ENCODE measurements at places on chromosomes 2 and 18.

GRCh38 chr2:102082571-102083392 lies 59.8 kb upstream of the IL1R1 start:
- H3K36me3 ChIP-seq: no peaks in the 10 kb centered on the region
- H3K4me3 ChIP-seq: no peak overlapping the region
- H3K27me3 ChIP-seq: no peaks in the 10 kb centered on the region
- peak overlapping the region; percentile 73 for H3K27ac ChIP-seq
- no peak for DNase-seq
- H3K4me1 ChIP-seq: peaks cover 4% of the 10 kb centered on the region

DNA sequence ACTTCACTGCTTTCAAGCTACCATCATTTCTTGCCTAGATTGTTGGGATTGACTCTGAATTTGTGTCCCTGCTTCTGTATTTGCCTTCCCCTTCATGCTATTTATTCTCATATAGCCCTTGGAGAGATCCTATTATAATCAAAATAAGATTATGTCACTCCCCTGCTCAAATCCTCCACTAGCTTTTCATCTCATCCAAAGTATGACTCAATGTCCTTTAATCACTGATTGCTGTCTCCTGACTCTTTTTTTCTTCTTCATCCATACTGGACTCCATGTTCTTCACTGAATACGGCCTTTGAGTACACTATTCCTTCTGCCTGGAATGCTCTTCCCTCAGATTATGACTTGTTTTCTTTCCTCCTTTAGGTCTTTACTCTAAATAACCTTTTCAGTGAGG lies 5.0 kb downstream of the RBKS start:
- no peaks in the 10 kb centered on the region for H3K27me3 ChIP-seq
- H3K4me3 ChIP-seq: no peak overlapping the region
- no peak for DNase-seq
- peaks cover 17% of the 10 kb centered on the region for H3K4me1 ChIP-seq
- H3K36me3 ChIP-seq: no peaks in the 10 kb centered on the region

DNA sequence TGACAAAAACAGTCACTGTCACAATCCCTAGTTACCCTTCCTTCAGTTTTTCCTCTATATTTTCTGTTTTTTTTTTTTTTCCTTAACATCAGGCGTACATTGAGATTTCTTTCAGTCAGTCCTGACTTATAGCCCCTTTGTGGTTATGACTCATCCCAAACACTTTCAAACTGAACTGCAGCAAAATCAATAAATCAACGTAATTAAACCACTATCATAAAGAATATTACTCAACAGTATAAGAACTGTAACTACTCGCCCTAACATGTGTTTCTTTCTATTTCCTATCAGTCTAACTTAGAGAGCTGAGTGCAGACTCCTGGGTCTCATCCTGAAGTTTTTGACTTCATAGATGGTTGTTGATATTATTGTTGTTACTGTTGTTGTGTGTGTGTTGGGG lies 523.5 kb downstream of the LRRTM4 start:
- H3K27me3 ChIP-seq: no peaks in the 10 kb centered on the region
- H3K4me1 ChIP-seq: no peaks in the 10 kb centered on the region
- H3K27ac ChIP-seq: no peak overlapping the region
- DNase-seq: no peak
- H3K36me3 ChIP-seq: no peaks in the 10 kb centered on the region
- no peak overlapping the region for H3K4me3 ChIP-seq

- no peaks in the 10 kb centered on the region for H3K27me3 ChIP-seq
- H3K4me3 ChIP-seq: no peak overlapping the region
- peak overlapping the region; percentile 18 for H3K27ac ChIP-seq
- no peak for DNase-seq
- H3K4me1 ChIP-seq: peaks cover 44% of the 10 kb centered on the region
Observed at GRCh38 chr2:201406077-201406662, 45.1 kb downstream of the TRAK2 start.

GRCh38 chr2:172836827-172837226 lies 101.2 kb downstream of the RAPGEF4 start:
- H3K4me3 ChIP-seq: no peak overlapping the region
- H3K36me3 ChIP-seq: no peaks in the 10 kb centered on the region
- peak overlapping the region; percentile 10 for H3K27ac ChIP-seq
- peaks cover 13% of the 10 kb centered on the region for H3K4me1 ChIP-seq

DNA sequence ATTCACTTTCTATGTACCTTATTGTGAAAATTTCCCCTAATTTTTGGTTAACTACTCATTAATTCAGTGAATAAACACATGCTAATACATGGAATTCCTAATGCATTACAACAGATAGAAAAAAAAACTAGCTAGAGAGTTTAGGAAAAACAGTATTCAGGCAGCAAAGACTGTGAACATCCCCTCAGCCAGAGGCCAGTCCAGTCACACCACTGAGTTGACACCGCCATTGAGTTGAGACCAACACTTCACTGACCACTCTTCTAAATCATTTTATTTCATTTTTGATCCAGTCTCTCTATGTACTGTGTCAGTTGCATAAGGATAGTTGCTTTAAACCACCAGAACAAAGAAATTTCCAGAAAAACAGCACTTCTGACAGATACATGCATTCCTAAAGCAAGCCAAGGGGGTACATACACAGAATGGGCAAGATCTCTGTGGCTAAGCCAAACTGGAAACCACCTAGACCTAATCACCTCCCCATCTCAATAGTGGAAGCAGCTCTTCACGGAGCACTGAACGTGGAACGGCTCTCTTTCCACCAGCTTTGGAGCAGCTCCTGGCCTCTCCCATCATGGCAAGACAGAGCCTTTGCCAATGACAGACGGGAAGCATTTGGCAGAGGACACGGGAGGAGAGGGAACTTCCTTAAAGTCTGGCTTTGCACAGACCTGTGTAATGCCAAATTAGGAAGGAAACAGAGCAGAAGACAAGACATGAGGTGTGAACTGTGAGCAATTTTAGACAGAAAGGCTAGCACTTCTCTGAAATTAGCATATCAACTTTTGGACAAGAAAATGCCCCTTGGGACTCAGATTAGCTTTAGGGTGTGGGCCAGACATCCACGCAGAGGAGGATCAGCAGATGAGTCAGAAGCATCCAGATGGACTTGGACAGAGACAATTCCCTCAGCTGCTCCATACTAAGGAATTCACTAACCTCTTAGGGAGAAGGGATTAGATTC lies 36.4 kb downstream of the CACNB4 start:
- H3K4me1 ChIP-seq: peaks cover 22% of the 10 kb centered on the region
- peak overlapping the region; percentile 24 for H3K4me3 ChIP-seq
- no peaks in the 10 kb centered on the region for H3K36me3 ChIP-seq

- peaks cover 7% of the 10 kb centered on the region for H3K4me1 ChIP-seq
- H3K27ac ChIP-seq: no peak overlapping the region
- no peak overlapping the region for H3K4me3 ChIP-seq
- H3K27me3 ChIP-seq: no peaks in the 10 kb centered on the region
Observed at GRCh38 chr2:30707304-30707903, 99.8 kb downstream of the CAPN13 start.

GRCh38 chr18:46152808-46153617 lies 48.8 kb downstream of the HAUS1 start:
- no peak for DNase-seq
- peaks cover 15% of the 10 kb centered on the region for H3K4me1 ChIP-seq
- H3K4me3 ChIP-seq: no peak overlapping the region
- no peaks in the 10 kb centered on the region for H3K36me3 ChIP-seq

GRCh38 chr2:85589181-85589580 lies 5.0 kb downstream of the VAMP5 start:
- H3K27ac ChIP-seq: peak overlapping the region; percentile 84
- no peaks in the 10 kb centered on the region for H3K36me3 ChIP-seq
- H3K4me3 ChIP-seq: no peak overlapping the region
- no peak for DNase-seq

- peaks cover 19% of the 10 kb centered on the region for H3K4me1 ChIP-seq
- no peak for DNase-seq
- H3K27ac ChIP-seq: no peak overlapping the region
- peaks cover 58% of the 10 kb centered on the region for H3K27me3 ChIP-seq
Observed at GRCh38 chr2:98350411-98350810, 4.2 kb downstream of the CNGA3 start.

GRCh38 chr18:13039806-13040205 lies 48.6 kb downstream of the CEP192 start:
- no peaks in the 10 kb centered on the region for H3K27me3 ChIP-seq
- H3K27ac ChIP-seq: no peak overlapping the region
- H3K36me3 ChIP-seq: peaks cover 32% of the 10 kb centered on the region

DNA sequence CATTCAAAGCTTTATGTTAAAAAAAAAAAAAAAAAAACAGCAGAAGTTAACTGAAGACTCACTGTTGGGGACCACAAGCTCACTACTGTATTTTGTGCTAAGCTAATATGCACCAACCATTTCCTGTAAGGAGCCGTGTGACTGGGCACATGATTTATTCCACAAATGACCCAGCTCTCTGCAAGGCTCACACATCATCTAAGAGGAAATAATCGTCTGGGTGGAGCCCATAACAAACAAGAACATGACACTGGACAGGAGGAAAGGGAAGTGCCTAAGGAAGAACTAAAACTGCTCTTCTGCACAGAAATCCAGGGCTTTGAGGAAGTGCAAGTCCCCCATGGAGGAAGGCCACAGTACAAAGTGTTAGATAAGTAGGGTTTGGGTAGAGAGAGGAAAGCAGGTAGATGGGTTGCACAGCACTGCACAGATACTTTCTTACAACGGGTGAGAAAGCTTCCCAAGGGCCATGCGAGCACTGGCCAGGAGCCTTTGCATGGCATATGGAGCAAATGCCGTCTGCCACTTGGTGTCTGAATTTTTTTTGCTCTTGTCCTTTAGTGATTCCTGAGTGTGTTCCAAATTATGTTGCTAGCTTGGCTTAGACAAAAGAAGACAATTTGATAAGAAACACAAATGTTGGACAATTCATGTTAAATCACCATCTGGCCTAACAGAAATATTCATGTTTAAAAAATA lies 24.4 kb downstream of the NFE2L2 start:
- peak overlapping the region; percentile 15 for H3K4me3 ChIP-seq
- H3K27ac ChIP-seq: peak overlapping the region; percentile 92
- H3K4me1 ChIP-seq: peaks cover 95% of the 10 kb centered on the region
- peaks cover 3% of the 10 kb centered on the region for H3K36me3 ChIP-seq
- no peaks in the 10 kb centered on the region for H3K27me3 ChIP-seq

GRCh38 chr18:1252534-1252933 lies 347.9 kb downstream of the ADCYAP1 start:
- H3K27ac ChIP-seq: no peak overlapping the region
- H3K4me1 ChIP-seq: no peaks in the 10 kb centered on the region
- no peak for DNase-seq
- H3K4me3 ChIP-seq: no peak overlapping the region

- H3K27me3 ChIP-seq: no peaks in the 10 kb centered on the region
- no peaks in the 10 kb centered on the region for H3K36me3 ChIP-seq
- H3K27ac ChIP-seq: no peak overlapping the region
- H3K4me1 ChIP-seq: no peaks in the 10 kb centered on the region
- no peak overlapping the region for H3K4me3 ChIP-seq
Observed at GRCh38 chr18:41265047-41265446, 690.0 kb upstream of the PIK3C3 start.

DNA sequence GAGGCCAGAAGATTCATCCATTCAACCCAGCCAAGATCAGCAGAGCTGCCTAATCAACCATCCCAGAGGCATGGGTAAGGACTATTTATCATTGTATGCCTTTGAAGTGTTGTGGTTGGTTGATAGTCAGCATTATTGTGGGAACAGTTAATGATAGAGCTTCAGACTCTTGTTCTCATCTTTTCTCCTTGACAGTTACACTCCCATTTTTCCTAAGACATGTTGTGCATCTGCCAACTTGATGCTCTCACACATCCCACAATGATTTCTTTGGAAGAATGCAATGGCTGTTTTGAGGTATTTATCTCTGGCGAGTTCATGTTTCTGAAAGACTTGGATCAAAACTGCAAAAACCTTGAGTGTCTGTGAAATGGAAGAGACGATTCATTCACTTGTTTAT lies 55.4 kb downstream of the FASTKD2 start:
- no peaks in the 10 kb centered on the region for H3K4me1 ChIP-seq
- no peaks in the 10 kb centered on the region for H3K36me3 ChIP-seq
- no peak for DNase-seq

- no peak for DNase-seq
- H3K36me3 ChIP-seq: peaks cover 63% of the 10 kb centered on the region
- H3K27me3 ChIP-seq: no peaks in the 10 kb centered on the region
Observed at GRCh38 chr2:113716291-113716690, 40.2 kb downstream of the SLC35F5 start.

GRCh38 chr2:112772322-112772721 lies 7.9 kb upstream of the CKAP2L start:
- H3K36me3 ChIP-seq: no peaks in the 10 kb centered on the region
- no peaks in the 10 kb centered on the region for H3K4me1 ChIP-seq
- no peaks in the 10 kb centered on the region for H3K27me3 ChIP-seq
- H3K4me3 ChIP-seq: no peak overlapping the region
- no peak for DNase-seq
- no peak overlapping the region for H3K27ac ChIP-seq

- H3K4me3 ChIP-seq: no peak overlapping the region
- no peaks in the 10 kb centered on the region for H3K27me3 ChIP-seq
- peaks cover 6% of the 10 kb centered on the region for H3K36me3 ChIP-seq
- H3K27ac ChIP-seq: no peak overlapping the region
Observed at GRCh38 chr18:48940854-48941611, 9.7 kb downstream of the SMAD7 start.
